ENCODE measurements at places on chromosomes 3 and 15. TPM values are rescaled to one million over a fixed set of nuclear protein-coding genes. Genes with fewer than 3 reads are reported as not detected.

- no peak for DNase-seq
- H3K4me1 ChIP-seq: no peaks in the 10 kb centered on the region
- no peak overlapping the region for H3K27ac ChIP-seq
Observed at GRCh38 chr3:15973940-15974339, 176.2 kb upstream of the ANKRD28 start.

GRCh38 chr15:85485956-85486567 is 105.7 kb downstream of the AKAP13 start:
- peaks cover 71% of the 10 kb centered on the region for H3K4me1 ChIP-seq
- H3K4me3 ChIP-seq: peak overlapping the region; percentile 11

DNA sequence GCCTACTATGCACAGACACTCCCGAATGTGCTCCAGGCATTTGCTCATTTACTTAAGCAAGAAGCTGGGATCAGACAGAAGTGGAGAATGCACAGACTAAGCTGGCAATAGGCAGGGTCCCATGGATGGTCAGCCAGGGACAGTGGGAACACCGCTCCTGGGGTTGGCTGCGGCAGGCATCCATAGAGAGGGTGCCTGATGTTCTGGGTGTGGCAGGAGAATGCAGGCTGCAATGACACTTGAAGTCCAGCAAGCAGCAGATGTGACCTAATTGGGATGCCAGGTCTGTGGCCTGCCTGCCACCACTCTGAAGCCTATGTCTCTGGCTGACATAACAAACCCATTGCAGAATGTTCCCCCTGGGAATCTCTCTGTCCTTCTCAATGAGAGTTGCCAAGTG is 40.2 kb upstream of the SLC6A11 start:
- H3K4me3 ChIP-seq: no peak overlapping the region
- DNase-seq: no peak
- no peaks in the 10 kb centered on the region for H3K36me3 ChIP-seq
- H3K4me1 ChIP-seq: no peaks in the 10 kb centered on the region
- peaks cover 57% of the 10 kb centered on the region for H3K27me3 ChIP-seq

GRCh38 chr3:75224412-75224811 is 439.7 kb upstream of the FRG2C start:
- H3K36me3 ChIP-seq: no peaks in the 10 kb centered on the region
- peaks cover 9% of the 10 kb centered on the region for H3K4me1 ChIP-seq
- H3K27ac ChIP-seq: no peak overlapping the region
- H3K27me3 ChIP-seq: no peaks in the 10 kb centered on the region

DNA sequence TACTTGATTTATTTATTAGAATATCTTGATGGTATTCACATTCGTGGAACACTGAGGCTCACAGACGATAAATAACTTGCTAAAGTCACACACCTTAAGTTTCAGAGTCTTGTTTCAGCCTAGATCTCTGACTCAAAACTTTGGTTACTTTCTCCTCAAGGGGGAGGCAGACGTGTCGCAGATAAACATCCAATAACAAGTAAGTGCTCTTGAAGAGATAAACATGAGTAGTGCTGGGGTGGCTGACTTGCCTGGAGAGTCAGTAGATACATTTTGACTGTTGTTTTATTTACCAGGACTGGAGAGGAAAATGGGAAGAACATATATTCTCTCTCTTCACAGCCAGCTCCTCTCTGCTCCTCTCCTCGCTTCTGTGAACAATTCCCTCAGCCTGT is 31.3 kb downstream of the FBXO45 start:
- peaks cover 5% of the 10 kb centered on the region for H3K27me3 ChIP-seq
- no peak for DNase-seq
- peaks cover 3% of the 10 kb centered on the region for H3K4me1 ChIP-seq
- H3K4me3 ChIP-seq: no peak overlapping the region

DNA sequence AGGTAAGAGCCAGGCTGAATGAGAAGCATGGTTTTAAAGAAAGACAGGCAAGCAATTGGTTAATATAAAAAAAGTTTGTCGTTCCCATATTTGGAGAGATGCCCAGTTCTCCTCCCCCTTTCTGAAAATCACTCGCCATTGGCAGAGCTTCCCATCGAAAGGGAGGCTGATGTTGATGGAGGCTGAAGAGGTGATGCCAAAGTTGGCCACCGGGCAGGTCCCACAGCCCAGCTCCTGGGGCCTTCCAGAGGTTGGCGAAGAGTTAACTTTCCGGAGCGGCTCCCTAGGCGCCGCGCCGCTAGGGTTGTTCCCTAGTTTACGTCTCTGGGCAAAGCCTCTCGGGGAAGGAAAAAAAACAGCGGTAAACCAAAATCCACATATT is 793 bp downstream of the PCOLCE2 start:
- H3K36me3 ChIP-seq: no peaks in the 10 kb centered on the region
- DNase-seq: peak; percentile 20
- H3K27me3 ChIP-seq: peaks cover 27% of the 10 kb centered on the region
- peak overlapping the region; percentile 91 for H3K4me3 ChIP-seq

DNA sequence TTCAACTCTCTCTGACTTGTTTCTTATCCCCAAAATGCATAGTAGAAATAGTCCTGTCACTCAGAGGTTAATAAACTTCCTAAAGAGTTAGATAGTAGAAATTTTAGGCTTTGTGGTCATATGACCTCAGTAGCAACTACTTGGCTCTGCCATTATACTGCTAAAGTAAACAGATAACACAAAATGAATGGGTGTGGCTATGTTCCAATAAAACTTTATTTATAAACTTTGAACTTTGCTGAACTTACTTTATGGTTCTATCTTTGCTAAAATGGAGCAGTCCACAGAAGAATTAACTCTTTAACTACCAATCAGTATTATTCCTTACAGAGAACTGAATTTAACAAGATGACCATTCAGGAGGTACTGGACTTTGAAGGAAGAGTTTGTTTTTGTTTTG is 393.6 kb upstream of the CDIN1 start:
- H3K4me3 ChIP-seq: no peak overlapping the region
- H3K27me3 ChIP-seq: no peaks in the 10 kb centered on the region
- no peaks in the 10 kb centered on the region for H3K36me3 ChIP-seq
- H3K27ac ChIP-seq: no peak overlapping the region

GRCh38 chr3:17077606-17078005 is 192.9 kb downstream of the PLCL2 start:
- peaks cover 8% of the 10 kb centered on the region for H3K36me3 ChIP-seq
- peak overlapping the region; percentile 36 for H3K27ac ChIP-seq
- H3K4me3 ChIP-seq: no peak overlapping the region
- no peaks in the 10 kb centered on the region for H3K27me3 ChIP-seq
- DNase-seq: no peak
- H3K4me1 ChIP-seq: no peaks in the 10 kb centered on the region

DNA sequence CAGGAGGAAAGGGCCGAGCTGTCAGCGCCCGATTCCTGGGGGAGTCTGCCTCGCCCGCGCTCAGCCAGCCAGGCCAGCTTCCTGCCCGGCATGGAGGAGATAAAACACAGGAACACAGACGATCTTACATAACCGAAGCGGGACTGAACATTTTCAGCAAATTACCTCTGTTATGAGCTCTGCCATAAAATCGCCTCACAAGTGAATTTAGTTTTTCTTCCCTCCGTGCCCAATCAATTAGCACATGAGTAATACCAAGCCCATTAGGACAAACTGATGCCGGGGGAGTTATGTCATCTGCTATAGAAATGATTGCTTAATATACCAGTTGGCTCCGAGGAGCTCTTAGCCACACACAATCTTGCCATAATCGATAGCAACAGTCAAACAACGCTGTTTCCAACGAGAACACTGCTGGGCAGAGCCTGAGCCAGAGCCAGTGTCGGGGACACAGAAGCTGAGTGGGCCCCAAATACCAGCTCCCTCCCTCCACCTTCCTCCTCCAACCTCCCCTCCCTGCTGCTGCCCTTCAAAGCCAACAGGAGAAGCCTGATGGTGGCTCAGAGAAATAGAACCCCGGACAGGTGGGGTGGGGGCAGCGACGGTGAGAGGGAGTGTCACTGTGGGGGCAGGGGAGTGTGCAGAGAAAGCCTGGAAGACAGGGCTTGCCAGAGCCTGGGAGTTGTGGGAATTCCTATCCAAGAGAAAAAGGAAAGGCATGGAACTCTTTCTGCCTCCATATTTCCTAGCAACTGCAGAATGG is 279.4 kb upstream of the TLE3 start:
- peaks cover 13% of the 10 kb centered on the region for H3K4me1 ChIP-seq
- H3K4me3 ChIP-seq: peak overlapping the region; percentile 27
- H3K36me3 ChIP-seq: no peaks in the 10 kb centered on the region
- peaks cover 42% of the 10 kb centered on the region for H3K27me3 ChIP-seq
- DNase-seq: no peak

DNA sequence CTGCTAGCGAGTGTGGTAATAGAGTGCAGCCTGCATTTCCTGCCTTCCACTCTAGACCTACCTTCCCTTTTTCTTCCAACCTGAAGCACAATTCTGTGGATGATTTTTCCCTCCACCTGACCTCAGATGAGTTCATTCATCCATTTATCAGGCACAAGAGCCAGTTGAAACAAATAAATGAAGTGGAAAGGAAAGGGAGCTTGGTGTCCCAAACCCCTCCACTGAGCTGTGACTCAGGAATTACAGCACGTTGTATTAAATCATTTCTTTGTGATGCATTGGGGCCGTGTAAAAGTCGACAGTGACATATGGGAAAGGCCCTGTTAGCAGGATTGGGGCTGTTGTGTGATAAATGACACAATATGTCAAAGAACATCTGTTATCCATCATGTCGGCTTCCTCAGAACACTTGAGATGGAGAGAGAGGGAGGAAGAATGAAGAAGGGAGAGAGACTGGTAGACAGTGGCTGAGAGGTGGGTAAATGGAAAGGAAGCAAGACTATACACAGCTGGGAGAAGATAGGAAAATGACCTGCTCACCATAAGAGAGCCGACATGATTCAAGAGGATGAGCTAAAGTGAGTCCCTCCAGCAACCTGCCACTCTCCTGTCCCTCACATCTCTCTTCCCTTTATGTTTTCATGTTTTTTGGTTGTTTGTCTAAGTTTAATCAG is 366.0 kb downstream of the AGBL1 start:
- no peak for DNase-seq
- no peaks in the 10 kb centered on the region for H3K36me3 ChIP-seq
- no peak overlapping the region for H3K27ac ChIP-seq
- H3K4me1 ChIP-seq: no peaks in the 10 kb centered on the region
- no peak overlapping the region for H3K4me3 ChIP-seq
- no peaks in the 10 kb centered on the region for H3K27me3 ChIP-seq

DNA sequence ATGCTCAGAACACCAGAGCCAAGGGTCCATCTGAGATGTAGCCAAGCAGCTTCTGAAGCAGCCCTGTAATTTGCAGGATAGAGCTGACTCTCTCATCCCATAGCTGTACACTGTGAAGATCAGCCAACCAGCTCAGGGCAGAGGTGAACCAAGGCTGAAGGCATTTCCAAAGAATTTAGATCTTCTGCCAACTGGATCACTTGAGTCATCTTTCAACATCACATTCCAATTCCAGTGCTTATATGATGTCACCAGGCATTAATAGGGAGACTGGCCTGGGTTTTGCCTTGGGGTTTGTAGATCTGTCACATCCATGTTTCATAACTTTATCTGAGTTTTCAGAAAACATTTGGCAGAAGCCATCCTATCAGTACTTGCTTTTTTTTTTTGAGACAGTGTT is 98.2 kb downstream of the NR2F2 start:
- peaks cover 23% of the 10 kb centered on the region for H3K27me3 ChIP-seq
- H3K36me3 ChIP-seq: no peaks in the 10 kb centered on the region
- no peaks in the 10 kb centered on the region for H3K4me1 ChIP-seq
- H3K4me3 ChIP-seq: no peak overlapping the region

- no peak for DNase-seq
- no peaks in the 10 kb centered on the region for H3K36me3 ChIP-seq
- no peaks in the 10 kb centered on the region for H3K27me3 ChIP-seq
Observed at GRCh38 chr15:77546050-77546501, 86.6 kb downstream of the LINGO1 start.

GRCh38 chr3:101791778-101792177 is 12.8 kb downstream of the NXPE3 start:
- DNase-seq: no peak
- H3K4me1 ChIP-seq: no peaks in the 10 kb centered on the region
- no peak overlapping the region for H3K27ac ChIP-seq
- H3K36me3 ChIP-seq: peaks cover 57% of the 10 kb centered on the region
- no peak overlapping the region for H3K4me3 ChIP-seq
- H3K27me3 ChIP-seq: no peaks in the 10 kb centered on the region

DNA sequence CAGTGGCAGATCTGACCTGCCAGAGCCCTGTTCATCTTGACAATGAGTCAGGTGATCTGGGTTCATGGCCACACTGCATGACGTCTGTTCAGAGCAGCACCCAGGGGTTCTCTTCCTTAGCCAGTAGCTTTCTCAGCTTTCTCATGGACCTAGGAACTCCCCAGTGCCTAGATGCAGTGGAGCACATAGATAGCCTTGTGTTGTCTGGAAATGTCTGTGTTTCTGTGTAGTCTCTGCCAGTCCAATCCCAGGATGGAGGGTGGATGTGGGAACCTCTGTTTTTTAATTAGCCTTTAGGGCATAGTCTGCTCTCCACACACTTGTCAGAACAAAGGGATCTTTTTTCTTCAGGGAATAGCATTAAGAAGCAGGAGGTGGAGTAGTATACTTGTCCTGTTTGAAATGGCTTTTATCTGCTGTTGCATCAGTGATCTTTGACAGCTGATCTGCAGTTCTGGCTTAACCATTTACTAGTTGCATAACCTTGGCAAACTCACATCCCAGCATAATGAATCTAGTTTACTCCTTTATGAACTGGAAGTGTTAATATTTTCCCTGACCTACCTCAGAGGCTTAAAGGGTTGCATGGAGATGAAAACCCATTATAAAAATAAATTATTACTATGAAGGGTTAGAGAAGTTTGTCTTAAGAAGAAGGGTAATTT is 16.1 kb upstream of the CACNA1D start:
- no peak for DNase-seq
- H3K27ac ChIP-seq: peak overlapping the region; percentile 46
- peak overlapping the region; percentile 11 for H3K4me3 ChIP-seq
- H3K27me3 ChIP-seq: peaks cover 17% of the 10 kb centered on the region

- H3K4me1 ChIP-seq: peaks cover 53% of the 10 kb centered on the region
- H3K4me3 ChIP-seq: no peak overlapping the region
- no peaks in the 10 kb centered on the region for H3K36me3 ChIP-seq
- no peaks in the 10 kb centered on the region for H3K27me3 ChIP-seq
Observed at GRCh38 chr15:68080783-68081182, 26.7 kb downstream of the PIAS1 start.

DNA sequence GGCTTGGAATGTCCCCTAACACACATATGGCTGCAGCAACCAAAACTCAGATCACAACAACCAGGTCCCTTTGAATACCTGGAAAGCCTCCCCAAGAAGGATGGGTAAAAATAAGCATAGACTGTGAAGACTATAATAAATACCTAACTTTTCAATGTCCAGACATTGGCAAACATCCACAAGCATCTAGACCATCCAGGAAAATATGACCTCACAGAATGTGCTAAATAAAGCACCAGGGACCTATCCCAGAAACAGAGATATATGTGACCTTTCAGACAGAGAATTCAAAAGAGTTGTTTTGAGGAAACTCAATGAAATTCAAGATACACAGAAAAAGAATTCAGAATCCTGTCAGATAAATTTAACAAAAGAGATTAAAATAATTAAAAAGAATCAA is 109.2 kb downstream of the NEDD4 start:
- peaks cover 23% of the 10 kb centered on the region for H3K36me3 ChIP-seq
- H3K27ac ChIP-seq: no peak overlapping the region
- no peaks in the 10 kb centered on the region for H3K4me1 ChIP-seq
- DNase-seq: no peak
- no peak overlapping the region for H3K4me3 ChIP-seq

The SPSB4 gene
- total RNA-seq: 35.1 TPM

The CTDSPL gene
- total RNA-seq: 36.8 TPM

The TICRR gene
- total RNA-seq: 44.9 TPM

The XYLB gene
- 12.0 TPM for total RNA-seq

The NTRK3 gene
- 1.1 TPM for total RNA-seq

The PROK2 gene
- 0.25 TPM for total RNA-seq

The CD200R1L gene
- not detected for total RNA-seq

The MINAR1 gene
- 1.9 TPM for total RNA-seq

The SPTBN5 gene
- 1.1 TPM for total RNA-seq

The TP63 gene
- not detected for total RNA-seq

The EOMES gene
- total RNA-seq: not detected

The KCNAB1 gene
- 0.79 TPM for total RNA-seq

The CAV3 gene
- total RNA-seq: not detected

The LSAMP gene
- total RNA-seq: 36.6 TPM

The GATA2 gene
- total RNA-seq: 0.30 TPM

Data from neural crest cell (in vitro differentiated cells).